Cerebellum (tissue), 4 donors: ENCODE measurements at places on chromosomes 5 and 9. TPM values are rescaled to one million over a fixed set of nuclear protein-coding genes. Genes with fewer than 3 reads are reported as not detected.

- peak; percentile 6 for DNase-seq
Measured at GRCh38 chr5:113574417-113574816, 60.9 kb downstream of the YTHDC2 start.

The MTAP gene
- 17.7 TPM for total RNA-seq

DNA sequence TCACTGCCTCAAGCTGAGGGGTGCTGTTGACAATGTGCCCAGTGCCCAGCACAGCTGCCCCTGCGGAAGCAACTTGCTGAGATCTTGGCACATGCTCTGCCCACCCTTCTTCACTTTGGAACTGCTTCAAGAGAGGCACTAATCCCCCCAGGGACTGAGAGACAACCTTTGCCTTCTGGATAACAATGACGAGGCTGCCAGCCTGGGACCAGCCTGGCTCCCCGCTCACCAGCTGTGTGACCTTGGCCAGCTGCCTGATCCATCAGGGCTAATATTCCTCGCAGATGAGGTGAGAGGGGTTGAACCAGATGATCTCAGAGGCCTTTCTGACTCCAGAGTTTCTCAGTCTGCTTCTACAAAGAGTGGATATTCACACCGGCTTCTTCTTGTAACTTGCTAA, 81.0 kb downstream of the SHB start:
- no peak for DNase-seq

DNA sequence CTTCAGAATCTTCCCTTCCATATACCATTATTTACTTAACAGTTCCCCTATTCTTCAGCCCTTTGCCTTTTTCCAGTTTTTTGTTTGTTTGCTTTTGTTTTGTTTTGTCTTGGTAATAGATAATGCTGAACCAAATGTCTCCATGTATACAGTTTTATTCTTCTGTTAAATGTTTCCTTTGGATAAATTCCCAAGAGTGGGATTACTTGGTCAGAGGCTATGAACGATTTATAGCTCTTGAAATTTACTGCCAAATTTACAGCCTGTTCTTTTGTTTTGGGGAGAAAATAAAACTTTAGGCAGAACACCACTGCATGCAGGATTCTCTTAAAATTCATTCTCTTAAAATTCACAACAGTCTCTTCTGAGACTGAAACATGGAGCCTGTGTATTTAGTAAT, 38.6 kb downstream of the NR4A3 start:
- DNase-seq, result no peak

- DNase-seq, result no peak
Measured at GRCh38 chr9:116452634-116453033, 234.5 kb upstream of the TRIM32 start.

- no peak for DNase-seq
Measured at GRCh38 chr9:102700936-102701335, 294.2 kb upstream of the CYLC2 start.

GRCh38 chr5:126248611-126249010, 174.6 kb upstream of the GRAMD2B start:
- no peak for DNase-seq

The GNG10 gene
- 15.2 TPM for total RNA-seq

The DNAH5 gene
- total RNA-seq, result 2.6 TPM

DNA sequence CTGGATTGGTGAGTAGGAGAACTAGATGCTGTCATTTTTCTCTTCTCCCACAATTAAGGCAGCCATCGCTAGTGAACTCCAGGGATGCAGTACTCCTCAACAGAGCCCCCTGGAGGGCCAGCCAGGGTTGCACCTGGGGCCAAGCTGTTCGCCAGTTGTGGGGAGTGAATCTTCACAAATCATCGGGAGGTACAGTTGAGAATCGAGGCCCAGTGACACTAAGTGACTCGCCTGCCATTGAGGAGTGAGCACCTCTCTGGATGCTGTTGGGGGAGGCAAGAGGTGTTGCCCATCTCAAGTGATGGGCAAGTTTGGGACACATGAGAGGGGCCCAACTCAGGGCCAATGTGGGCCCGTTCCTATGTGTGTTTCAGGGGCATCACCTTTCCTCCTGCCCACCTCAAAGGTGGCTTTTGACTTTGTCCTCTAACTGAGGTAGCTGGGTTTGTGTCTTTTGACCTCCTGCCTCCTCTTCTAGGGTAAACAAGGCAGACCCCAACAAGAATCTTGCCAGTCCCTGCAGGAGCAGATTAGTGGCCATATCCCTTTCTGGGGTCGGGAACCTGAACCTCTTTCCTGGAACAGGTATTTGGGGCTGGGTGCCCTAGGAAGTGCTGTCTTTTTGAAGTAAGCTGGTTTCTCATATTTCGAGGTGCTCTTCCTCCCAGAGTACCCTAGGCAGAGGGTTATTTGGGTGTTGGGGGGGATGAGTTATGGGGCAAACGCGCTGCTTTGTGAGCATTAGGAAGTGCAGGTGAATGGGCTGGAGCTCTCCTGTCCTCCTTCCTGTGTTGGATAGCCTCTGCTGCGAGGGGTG, 181.2 kb downstream of the MACROH2A1 start:
- DNase-seq, result no peak
